Foreskin fibroblast (primary cell): ENCODE measurements at places on chromosomes 2 and 18.

DNA sequence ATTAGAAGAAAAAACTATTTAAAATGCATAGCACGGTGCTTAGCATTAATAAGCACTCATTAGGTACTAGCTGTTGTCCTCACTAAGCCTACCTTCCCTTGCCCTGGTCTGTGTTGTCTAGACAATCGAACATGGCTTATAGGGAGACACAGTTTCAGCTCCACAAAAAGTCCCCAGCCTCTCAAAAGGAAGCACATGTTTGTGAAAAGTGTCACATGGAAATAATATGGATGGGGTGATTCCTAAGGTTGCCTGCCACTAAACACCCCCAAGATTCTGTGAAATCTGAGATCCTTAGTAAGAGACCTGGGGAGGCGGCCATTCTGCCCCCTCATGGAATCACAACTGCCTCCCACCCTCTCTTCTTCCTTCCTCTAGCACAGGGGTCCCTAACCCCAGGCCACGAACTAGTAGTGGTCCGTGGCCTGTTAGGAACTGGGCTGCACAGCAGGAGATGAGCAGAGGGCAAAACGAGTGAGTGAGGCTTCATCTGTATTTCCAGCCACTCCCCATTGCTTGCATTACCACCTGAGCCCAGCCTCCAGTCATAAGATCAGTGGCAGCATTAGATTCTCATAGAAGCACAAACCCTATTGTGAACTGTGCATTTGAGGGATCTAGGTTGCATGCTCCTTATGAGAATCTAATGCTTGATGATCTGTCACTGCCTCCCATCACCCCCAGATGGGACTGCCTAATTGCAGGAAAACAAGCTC lies 59.6 kb upstream of the NDUFV2 start:
- no peak for DNase-seq

GRCh38 chr2:217958206-217958883 lies 44.5 kb downstream of the TNS1 start:
- no peak for DNase-seq

DNA sequence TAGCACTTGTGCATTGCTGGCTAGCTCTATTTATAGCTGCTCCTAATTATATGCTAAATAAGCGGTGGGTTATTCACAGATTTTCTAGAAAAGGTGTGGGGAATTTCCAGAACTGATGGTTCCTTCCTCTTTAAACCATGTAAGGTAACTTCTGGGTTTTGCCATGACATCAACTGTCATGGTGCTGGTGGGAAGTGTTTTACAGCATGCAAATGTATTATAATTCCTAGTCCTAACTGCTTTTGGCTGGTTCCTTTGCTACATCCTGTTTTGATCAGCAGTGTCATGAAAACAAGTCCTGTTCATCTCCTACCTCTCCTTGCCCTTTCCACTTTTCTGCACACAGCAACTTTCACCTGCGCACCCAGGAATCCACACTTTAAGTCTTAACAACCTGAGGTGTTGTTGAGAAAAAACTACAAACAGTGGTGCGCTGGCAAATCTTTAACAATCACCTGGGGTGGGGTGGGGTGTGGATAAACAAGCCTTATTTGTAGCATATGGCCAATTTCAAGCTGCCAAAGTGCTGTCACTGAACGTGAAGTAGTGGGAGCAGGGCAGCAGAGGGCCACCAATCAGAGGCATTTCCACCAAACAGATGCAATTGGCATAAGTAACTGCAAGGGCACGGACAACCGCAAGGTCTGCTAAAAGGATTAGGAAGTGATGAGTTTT lies 33.4 kb upstream of the SKOR2 start:
- DNase-seq = no peak

GRCh38 chr2:230319211-230319862 lies 7.7 kb upstream of the SP140L start:
- no peak for DNase-seq

DNA sequence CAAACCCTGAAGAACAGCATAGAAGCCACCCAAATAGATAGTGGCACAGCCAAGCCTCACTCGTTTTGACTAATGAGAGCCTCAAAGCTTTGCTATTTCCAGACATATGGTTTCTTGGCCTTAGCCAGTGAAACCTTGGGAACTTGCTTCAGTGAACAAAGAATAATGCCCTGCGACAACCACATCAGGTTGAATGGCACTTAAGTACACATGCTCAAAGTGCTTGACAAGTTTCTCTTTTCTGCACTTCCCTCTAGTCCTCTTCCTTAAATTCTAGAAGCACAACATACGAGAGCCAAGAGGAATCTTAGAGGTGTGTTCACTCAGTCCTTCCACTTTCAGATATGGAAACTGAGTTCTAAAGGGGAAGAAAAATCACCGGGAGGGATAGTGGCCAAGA lies 258.3 kb downstream of the HAUS1 start:
- DNase-seq = no peak

DNA sequence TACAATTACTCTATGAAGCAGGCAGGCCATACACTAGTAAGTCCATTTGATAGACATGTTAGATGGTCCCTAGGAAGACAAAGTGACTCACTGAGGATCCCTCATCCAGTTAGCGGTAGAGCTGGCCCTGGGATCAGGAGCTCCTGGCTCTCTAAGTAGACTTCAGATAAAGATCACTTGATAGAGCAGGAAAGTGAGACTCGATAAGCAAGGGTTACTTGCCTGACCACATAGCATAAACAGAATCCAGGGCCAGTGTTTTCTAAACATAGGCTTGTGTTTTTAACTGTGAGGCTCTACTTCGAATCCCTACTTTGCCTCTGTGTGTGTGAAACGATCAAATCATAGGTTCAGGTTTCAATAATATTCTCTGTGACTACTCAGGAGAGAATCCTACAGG lies 355.2 kb upstream of the TRIB2 start:
- DNase-seq = no peak

DNA sequence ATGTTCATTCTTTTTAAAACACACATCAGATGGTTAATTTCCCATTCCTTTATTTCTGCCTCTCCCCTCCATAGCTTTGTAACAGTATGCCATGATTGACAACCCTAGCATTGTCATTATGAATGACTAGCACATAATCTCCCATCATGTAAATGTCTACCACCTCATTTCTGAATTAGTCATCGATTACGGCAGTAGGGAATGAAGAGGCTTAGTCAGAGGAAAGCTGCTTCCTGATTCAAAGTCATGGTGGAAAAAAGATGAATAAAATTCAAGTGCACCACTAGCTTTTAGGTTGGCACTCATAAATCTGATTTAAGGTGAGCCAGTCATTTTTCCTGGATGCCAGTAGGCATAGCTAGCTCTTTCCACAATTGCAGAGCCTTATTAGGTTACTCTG lies 19.1 kb upstream of the ACMSD start:
- DNase-seq = peak; percentile 14

DNA sequence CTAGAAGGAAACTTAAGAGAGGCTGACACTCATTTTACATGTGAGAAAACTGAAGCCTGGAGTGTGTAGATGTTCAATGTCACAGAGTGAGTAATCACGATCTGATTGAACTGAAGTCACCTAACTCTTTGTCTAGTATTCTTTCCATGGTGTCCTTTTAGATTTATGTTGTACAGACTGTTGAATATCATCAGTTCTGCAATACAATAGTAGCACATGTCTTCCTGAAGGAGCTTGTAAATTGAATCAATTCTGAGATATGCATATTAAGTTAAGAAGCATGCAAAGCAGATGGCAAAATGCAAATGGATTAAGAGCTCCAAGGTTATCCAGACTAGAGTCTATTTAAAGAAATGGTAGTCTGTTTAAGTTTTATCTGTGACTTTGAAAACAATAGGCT lies 484.9 kb upstream of the CRIM1 start:
- no peak for DNase-seq

DNA sequence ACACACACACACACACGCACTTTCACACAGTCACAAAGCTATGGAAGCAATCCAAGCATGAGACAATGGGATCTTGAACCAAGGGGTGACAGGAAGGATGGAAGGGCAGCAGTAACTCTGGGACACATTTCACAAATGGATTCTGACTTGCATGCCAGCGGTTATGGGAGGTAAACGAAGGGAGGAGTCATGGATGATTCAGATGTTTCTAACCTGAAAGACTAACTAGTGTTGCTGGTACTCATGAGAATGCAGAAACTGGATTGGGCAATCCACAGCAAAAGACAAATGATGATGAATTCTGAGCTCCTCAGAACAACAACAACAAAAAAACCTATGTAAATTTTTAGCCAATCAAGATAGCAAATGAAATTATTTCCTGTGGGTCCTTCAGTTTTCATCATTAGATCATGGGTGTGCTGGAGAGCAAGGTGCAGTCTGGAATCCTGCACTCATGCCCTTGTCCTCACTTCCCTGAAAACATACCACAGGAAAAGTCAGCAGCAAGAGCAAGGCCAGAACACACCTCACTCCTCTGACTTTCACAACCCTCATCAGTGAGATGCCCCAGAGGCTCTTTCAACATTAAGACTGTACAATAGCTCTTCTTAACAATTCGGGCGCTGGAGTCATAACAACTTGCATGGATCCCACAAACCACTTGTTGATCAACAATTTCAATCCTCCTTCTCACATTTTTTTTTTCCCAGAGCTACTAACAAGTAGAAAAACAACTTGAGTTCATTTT lies 32.6 kb downstream of the ABCA12 start:
- DNase-seq = peak; percentile 7

GRCh38 chr2:189702071-189702470 lies 27.6 kb downstream of the ANKAR start:
- DNase-seq = peak; percentile 10

- DNase-seq = peak; percentile 17
Observed at GRCh38 chr18:31977270-31977872, 34.4 kb upstream of the TRAPPC8 start.

GRCh38 chr2:168355779-168356476 lies 100.1 kb upstream of the CERS6 start:
- no peak for DNase-seq

- DNase-seq = peak; percentile 52
Observed at GRCh38 chr2:145617906-145618305, 1098.0 kb upstream of the ZEB2 start.

DNA sequence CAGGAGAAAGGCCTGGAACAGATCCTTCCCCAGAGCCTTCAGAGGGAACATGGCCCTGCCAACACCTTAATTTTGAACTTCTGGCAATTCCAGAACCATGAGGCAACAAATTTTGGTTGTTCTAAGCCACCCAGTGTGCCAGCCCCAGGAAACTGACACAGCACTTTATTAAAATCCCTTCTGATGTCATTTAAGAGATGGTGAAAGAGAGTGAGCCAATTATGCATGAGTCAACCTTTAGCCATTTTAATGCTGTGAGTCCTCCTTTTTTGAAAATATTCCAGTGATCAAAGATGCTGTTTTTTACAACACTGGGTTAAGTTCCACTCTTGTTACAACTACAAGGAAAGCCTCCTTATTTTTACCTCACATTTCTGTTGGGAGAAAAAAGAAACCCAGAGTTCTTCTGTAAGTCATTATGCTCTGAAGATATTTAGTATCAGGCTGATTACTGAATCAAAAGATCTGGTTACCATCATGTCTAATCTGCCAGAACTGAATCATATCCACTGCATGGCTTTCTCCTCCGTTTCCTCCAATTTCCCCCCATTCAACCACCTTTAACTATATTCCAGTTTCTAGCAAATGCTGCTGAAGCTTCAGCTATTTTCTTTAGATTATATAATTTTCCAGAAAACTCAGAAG lies 235.4 kb downstream of the TXNL1 start:
- DNase-seq = peak; percentile 88

GRCh38 chr2:82797469-82797868 lies 1661.6 kb downstream of the SUCLG1 start:
- DNase-seq = no peak

DNA sequence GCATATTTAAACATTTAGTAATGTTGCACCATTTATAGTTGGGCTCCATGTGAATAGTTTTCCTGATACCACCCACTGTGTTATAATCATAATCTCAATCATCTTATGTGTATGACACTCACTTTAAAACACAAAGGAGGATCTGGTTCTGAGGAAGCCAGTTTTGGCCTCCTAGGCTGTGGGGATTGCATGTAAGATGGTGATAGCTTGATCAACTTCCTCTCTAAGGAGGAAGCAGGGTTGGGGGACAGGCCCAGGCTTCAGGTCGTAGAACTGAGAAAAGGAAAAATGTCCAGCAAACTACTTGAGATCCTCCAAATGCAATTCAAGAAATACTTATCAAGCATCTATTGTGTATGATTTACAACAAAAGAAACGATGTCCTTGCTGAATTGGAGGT lies 4.9 kb upstream of the PPM1B start:
- no peak for DNase-seq

DNA sequence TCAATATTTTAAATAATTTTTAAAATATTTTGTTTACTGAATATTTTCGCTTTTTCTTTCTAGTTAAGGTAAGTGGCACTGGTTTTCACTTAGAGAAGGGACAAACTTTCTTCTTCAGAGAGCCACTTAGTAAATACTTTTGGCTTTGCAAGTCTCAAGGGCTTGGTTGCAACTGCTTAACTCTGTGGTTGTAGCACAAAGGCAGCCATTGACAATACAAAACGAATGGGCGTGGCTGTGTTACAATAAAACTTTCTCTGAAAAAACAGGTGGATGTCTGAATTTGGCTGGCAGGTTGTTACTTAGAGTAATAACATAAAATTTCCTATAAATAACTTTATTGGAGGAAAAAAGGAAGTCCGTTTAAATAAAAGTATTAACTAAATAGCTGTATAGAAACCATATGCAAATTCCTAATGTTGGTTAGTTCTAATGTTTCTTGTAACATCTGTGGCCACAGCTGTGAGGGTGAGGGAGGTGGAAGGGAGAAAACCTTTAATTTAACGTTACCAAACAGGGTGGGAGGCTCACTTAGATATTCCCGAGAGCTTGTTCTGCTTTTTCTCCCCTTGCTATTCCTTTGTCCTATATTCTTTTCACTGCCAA lies 62.4 kb upstream of the TNP1 start:
- DNase-seq = no peak

GRCh38 chr18:79927607-79928562 lies 23.6 kb downstream of the SLC66A2 start:
- DNase-seq = no peak

DNA sequence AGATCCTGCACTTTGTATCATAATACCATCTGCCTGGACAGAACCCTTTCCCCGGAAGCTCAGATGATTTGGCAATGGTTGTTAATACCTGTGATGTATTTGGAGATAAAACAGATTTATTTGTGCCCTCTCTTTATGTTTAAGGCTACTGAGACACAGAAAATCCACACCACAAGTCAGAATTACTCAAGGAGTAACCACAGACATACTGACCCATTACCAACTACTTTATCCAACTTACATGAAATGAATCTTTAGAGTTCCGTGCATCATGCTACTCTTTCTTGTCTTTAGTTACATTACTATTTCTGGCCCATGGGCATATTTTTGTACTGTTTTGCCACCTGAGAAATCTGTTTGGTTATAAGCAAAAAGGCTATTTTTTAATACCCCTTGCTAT lies 384.0 kb downstream of the STK39 start:
- no peak for DNase-seq

DNA sequence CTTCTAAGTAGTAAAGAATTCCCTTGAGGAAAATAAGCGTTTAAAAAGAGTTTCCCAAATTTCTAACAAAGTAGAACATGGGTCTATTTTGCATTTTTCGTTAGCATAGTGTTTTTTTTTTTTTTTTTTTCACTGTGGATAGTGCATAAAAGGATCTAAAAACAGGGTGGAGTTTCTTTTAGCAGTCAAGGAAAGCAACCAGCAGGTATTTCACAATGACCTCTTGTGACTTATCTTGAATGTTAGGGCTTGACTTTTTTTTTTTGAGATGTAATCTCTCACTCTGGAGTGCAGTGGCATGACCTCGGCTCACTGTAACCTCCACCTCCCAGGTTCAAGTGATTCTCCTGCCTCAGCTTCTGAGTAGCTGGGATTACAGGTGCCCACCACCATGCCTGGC lies 14.9 kb upstream of the DGKD start:
- DNase-seq = no peak
